Right kidney (tissue), 9 donors: ENCODE measurements at places on chromosomes 5 and 9.

DNA sequence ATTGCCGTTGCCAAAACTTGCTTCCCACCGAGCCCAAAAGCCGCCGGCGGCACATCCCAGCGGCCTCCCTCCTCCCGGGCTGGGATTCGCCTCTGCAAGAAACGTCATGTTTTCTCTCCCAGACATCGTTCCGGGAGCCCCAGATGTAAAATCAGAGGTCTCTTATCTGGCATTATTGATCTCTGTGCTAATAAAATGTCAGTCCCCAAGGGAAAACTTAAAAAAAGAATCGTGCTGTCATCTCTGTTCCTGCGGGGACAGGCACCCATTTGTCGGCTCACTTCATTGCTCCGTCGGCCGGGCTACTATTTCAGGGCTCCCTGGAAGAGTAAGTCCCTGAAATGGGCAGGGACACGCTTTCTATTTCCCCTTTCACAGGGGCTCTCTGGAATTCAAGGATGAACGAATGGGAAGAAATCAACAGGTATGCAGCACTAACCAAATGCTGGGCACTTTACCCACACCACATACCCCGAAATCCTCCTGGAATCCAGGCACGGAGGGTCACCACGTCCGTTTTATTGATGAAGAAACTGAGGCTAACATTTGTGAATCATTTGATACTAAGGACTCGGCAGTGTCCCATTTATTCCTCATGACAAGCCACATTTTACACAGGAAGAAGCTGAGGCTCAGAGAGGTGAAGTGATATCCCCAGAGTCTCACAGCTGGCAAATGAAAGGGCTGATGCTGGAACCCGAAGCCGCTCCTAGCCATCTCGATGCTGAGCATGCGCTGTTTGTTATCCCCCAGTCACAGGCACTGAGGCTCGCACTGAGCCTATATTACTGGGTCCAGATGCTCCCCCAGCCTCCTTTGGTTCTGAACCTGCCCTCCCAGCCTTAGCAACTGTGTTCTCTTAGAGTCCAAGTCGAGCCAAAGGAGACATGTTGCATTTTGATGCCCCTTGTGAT, 35.7 kb upstream of the MSX2 start:
- peak; percentile 38 for DNase-seq

GRCh38 chr5:90285581-90285980, 124.0 kb downstream of the CETN3 start:
- no peak for DNase-seq

DNA sequence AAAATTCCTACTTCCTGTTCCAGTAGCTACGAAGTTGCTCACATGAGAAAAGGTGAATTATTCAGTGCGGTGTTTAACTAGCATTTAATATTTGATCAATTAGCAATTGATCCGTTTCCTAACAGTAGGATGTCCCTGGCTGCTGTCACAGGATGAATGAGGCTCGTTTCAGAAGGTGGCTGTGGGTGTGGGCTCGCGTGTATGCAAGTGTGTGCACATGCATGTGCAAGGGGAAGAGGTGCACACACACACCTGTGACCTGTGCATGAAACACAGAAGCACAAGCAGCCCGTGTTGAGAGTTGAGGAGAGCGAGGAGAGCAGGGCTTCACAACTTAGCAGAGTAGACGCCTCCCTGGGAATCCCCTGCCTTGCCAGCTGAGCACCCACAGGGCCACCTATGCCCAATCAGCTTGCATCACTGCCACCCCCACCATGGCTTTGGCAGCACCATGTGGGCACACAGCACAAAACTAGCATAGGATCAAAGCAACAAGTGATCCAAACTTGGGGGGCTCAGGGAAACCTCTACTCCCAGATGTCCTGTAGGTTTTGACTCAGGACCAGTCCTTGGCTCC, 107.2 kb downstream of the C5orf15 start:
- DNase-seq = no peak

- no peak for DNase-seq
These were observed 88.7 kb downstream of the SCAMP1 start for GRCh38 chr5:78449103-78449502.

DNA sequence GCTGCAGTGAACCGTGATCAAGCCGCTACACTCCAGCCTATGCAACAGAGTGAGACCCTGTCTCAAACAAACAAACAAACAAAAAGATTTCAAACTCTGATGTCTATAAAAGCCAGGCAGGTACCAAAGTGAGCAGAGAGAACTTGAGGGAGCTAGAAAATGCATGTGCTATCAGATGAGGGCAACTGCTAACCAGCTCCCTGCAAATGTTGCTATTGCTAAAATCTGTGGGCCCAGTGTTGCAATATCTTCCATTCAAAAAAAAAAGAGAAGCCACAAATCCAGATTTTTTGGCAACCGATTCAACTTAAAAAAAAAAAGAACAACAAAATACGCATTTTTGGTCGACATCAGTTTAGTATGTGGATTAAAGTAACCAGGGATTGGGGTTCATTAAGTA, 5.5 kb downstream of the UBE2D2 start:
- DNase-seq = no peak

DNA sequence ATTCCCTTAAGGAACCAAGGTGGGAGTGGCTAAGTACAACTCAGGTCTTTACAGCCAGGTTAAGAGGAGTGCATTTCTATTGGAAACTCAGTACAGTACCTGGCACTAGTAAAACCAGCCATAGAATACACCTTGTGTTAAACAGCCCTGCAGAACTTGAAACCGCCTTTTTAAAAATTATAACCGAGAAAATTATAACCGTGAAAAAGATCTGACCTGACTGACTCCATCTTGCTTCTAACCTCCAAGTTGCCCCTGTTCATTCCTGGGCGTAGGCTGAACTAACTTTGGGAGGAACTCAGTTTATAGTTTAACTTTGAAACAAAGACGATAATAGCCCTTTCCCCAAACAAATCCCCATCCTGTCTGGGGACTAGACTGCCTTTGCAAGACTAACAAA, 132.3 kb downstream of the SUSD1 start:
- DNase-seq = no peak

- DNase-seq = no peak
These were observed 200.2 kb downstream of the SLIT3 start for GRCh38 chr5:169100735-169101075.

DNA sequence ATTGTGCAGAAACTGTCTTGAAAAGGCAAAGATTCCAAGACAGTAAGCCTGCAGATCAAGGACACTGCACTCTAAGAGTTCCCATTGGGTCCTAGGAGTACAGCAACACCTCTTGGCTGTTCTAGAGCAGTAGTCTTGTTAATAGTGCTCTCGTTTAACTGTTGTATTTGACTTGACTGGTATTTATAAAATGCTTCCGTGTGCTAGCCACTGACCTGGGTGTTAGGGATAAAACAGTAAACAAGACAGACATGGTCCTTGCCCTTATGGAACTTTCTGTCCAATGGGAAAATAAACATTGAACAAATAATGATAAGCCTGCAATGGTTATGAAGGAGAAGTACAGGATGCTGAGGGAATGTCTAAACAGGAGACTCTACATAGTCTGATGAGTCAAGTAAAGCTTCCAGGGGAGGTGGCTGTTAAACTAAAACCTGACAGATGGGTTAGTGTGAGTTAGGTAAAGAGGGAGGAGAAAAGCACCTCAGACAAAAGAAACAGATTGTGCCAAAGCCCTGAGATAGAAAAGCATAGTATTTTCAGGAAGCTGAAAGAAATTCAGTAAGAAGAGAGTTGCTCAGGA, 33.3 kb downstream of the TDRD7 start:
- DNase-seq = no peak

DNA sequence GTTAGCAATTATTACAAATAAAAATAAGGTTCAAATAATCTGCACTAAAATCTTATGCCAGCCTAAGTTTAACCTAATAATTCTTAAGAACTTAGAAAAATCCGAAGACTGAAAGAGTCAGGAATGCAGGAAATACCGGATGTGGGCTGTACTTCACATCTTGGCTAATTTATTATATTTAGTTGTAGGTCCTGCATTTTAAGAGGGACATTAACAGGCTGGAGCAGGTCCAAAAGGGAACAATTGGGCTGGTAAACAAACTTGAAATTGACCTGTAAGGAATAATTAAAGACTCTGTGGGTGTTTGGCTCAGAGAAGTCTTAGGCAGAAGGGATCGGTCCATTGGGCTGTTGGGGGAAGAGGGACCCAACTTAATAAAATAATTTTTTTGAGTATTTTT, 18.4 kb downstream of the GLRA1 start:
- no peak for DNase-seq

DNA sequence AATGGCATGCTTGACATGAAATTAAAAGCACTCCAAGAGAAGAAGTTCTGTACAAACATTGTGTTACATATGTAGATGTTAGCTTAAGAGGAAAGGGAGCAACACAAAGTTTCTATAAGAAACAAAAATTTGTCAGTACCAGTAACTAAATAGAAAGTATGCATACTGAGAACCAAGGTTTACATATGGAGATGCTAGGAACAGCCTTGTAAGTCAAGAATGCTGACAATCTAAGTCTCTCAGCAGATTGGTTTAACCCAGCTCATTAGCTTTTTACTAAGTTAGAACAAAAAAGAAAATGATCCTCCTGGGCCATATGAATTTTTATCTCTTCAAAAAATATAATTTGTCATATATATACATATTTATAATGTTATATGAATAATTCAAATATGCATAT, 2022.1 kb upstream of the ACO1 start:
- DNase-seq = no peak

- DNase-seq = peak; percentile 54
These were observed 84.2 kb downstream of the ZNF608 start for GRCh38 chr5:124662181-124662781.

DNA sequence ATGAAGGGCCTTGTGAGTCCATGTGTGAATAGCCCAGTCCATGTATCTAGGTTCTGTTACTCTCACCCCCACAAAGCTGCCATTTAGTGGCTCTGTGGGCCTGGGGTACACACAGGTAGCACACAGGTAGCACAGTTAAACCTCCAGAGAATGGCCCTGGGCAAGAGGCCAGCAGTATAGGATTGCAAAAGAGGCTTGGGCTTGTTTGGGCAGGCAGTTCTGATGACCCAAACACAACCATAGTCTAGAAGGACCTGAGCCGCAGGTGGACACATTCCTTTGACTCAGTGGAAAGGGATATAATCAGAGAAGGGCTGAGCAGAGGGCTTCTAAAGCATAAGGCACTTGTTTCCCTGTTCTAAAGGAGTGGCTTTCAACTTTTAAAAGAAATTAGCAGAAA, 326.8 kb upstream of the SGCD start:
- no peak for DNase-seq

DNA sequence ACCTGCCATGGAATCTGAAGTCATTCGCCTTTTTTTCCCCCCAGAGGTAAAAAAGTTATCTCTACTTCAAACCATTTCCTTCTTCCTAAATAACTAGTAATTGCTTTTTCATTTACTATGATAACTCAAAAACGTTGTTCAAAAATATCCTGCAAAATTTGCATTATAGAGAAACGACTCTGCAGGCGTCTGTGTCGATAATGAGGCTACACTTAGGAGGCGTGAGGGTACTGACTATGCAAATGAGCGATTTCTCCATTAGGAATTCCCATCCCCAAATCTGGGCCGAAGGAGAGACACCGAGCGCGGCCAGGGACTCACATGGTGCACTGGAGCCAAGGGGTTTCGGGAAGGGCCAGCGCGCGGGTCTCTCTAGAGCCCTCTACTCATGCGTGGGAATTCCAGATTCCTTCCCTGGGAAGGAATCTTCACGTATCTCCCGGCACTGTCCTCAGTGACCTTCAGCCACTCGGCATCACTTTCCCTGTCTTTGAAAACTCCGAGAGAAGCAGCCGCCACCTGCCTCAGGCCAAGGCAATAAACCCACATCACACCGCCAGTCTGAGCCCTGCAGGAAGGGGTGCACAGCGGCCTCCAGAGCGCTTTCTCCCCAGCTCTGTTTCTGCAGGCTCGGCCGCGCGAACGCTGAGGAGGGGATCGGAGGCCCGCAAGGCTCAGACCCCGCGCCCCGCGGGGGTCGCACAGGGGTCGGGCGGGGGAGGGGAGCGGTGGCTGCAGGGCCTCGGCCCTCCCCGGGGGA, 718 bp upstream of the DENND4C start:
- DNase-seq = peak; percentile 91
